ENCODE measurements at places on chromosomes 6 and 20. TPM values are rescaled to one million over a fixed set of nuclear protein-coding genes. Genes with fewer than 3 reads are reported as not detected.

Gene HIVEP1
- 16.1 TPM for total RNA-seq

Gene KIAA1586
- 4.7 TPM for total RNA-seq

Gene SCAF8
- total RNA-seq = 44.4 TPM

Gene SEMG1
- total RNA-seq = not detected

Gene BMP7
- total RNA-seq = 15.1 TPM
